ENCODE measurements at places on chromosomes 2 and 18.

GRCh38 chr18:48124857-48125626, 194.6 kb upstream of the SMAD2 start:
- DNase-seq = no peak

GRCh38 chr2:54708584-54709335, 14.7 kb upstream of the EML6 start:
- peak; percentile 42 for DNase-seq

- peak; percentile 85 for DNase-seq
These were observed 108.5 kb upstream of the UNC80 start for GRCh38 chr2:209663139-209663538.

DNA sequence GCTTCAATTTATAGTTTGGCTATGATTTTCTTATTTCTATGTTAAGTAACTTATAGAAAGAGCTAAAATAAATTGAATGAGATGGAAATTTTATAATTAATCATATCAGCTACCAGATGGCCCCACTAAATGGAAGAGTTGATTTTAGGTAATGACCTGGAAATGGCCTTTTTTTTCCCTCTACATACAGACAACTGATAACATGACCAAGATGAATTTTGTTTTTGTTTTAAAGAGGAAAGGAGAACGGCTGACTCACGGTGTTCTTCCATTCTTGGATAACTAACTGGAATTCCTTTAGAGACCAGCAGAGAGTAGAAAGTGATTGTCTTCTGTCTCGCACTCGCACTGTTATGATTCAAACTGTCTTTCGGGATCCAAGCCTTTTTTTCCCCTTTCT, 91.0 kb downstream of the TMEM185B start:
- no peak for DNase-seq

DNA sequence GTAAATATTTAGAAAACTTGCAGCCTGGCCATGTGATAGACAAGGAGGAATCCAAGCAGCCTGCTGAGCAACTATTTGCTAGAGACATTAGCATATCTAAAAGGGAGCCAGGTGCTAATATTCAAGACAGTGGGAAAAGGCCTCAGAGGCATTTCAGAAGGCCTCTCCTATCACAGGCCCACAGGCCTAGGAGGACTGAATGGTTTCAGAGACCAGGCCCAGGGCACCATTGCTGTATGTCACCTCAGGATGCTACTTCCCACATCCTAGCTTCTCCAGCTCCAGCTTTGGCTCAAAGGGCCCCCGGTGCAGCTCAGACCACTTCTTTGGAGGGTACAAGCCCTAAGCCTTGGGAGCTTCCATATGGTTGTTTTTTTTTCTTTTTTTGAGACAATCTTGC, 3.8 kb downstream of the NAT8 start:
- no peak for DNase-seq

DNA sequence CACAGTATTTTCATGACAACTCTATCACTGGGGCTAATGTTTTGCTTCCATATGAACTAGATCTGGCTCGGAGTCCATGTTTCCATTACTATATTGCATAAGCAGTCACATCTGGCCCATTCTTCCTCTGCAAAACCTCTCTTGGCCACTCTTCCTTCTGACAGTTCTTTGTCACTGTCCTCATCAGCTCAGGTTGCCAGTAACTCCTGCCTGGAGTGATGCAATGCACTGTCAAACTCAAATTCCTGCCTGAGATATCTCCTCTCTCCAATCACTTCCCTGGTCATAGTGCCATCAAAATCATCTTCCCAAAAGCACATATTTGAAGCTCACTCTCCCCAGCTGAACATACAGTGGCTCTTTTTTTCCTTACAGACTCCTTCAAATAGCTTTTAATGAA, 66.1 kb downstream of the COLEC12 start:
- DNase-seq = no peak
